ENCODE measurements at places on chromosomes 12 and 14. TPM values are rescaled to one million over a fixed set of nuclear protein-coding genes. Genes with fewer than 3 reads are reported as not detected.

LRRC10 gene
- total RNA-seq: not detected

BCL11B gene
- total RNA-seq: 0.23 TPM

NTN4 gene
- 17.1 TPM for total RNA-seq

PTMS gene
- total RNA-seq: 395 TPM

HOXC12 gene
- total RNA-seq: 5.1 TPM

LRP6 gene
- total RNA-seq: 22.0 TPM

SCNN1A gene
- total RNA-seq: 17.1 TPM

CRIP2 gene
- total RNA-seq: 280 TPM

OTX2 gene
- total RNA-seq: not detected

ETV6 gene
- 17.2 TPM for total RNA-seq

IGFBP6 gene
- total RNA-seq: 4.7 TPM

LALBA gene
- total RNA-seq: not detected

PTHLH gene
- 2.2 TPM for total RNA-seq

FOXG1 gene
- not detected for total RNA-seq

MDGA2 gene
- total RNA-seq: not detected

RBM23 gene
- total RNA-seq: 47.2 TPM

C3AR1 gene
- total RNA-seq: not detected

RNASE4 gene
- total RNA-seq: 3.3 TPM

CCDC196 gene
- not detected for total RNA-seq

TAS2R8 gene
- not detected for total RNA-seq

SLC39A5 gene
- total RNA-seq: 0.23 TPM

DEGS2 gene
- total RNA-seq: 4.9 TPM

OTUB2 gene
- 3.4 TPM for total RNA-seq

OR6C2 gene
- not detected for total RNA-seq

GPR137C gene
- total RNA-seq: 2.7 TPM

TMEM63C gene
- total RNA-seq: 2.4 TPM

POTEM gene
- not detected for total RNA-seq

SMIM41 gene
- total RNA-seq: not detected

CEBPE gene
- total RNA-seq: not detected

METAP2 gene
- 86.1 TPM for total RNA-seq

ASIC1 gene
- total RNA-seq: 13.5 TPM

VAMP1 gene
- total RNA-seq: 11.2 TPM

KRT2 gene
- total RNA-seq: 0.33 TPM

TPH2 gene
- total RNA-seq: not detected

TCL1A gene
- total RNA-seq: not detected

MGP gene
- total RNA-seq: 0.72 TPM

KCTD10 gene
- 55.2 TPM for total RNA-seq

ASB2 gene
- 0.28 TPM for total RNA-seq

VDR gene
- 3.0 TPM for total RNA-seq

SOAT2 gene
- total RNA-seq: not detected

MDM1 gene
- 17.8 TPM for total RNA-seq

ZFHX2 gene
- 2.4 TPM for total RNA-seq

CNTN1 gene
- not detected for total RNA-seq

CLEC2D gene
- 2.3 TPM for total RNA-seq

GPR84 gene
- not detected for total RNA-seq

MED6 gene
- 24.4 TPM for total RNA-seq

PROX2 gene
- not detected for total RNA-seq

ADSS1 gene
- 9.4 TPM for total RNA-seq

GPRC5A gene
- 648 TPM for total RNA-seq

KRT6A gene
- not detected for total RNA-seq

Data from Panc1 (cell line).